Calu3 (cell line): ENCODE measurements at places on chromosomes 5 and 9.

GRCh38 chr9:134985451-134985850 is 67.7 kb upstream of the FCN1 start:
- DNase-seq: no peak

DNA sequence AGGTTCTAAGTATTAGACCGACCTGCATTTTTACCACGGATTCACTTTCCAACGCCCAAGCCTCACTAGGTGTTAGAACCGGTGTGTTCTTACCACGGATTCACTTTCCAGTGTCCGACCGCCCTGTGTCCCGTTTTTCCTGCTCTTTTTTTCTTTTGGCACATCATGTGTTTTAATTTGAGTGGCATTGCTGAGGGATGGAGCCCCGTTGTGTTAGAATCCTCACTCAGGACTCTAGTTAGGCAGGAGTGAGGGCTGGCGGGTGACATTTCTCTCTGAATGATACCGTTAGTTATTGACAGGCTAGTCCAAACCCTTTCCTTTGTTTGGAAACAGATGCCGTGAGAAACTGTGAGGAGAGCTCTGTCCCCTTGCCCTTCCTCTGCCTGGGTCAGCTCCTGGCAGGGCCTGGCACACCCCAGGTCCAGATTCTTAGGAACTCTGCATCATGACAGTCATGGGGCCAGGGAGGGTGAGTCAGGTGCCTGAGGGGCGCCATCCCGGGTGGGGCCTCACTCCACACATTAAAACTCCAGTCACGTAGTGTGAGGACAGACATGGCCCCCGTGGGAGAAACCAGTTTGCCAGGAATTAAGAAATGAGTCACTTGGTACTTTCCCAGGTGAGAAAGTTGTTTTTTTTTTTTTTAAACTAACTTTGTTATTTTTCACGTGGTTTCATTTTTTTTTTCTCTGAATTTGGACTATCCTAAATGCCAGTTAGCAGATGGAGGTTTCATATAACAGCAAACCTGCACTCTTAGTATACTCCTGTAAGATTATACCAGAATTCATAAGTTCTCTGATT is 15.8 kb downstream of the EXOC3 start:
- peak; percentile 68 for DNase-seq

DNA sequence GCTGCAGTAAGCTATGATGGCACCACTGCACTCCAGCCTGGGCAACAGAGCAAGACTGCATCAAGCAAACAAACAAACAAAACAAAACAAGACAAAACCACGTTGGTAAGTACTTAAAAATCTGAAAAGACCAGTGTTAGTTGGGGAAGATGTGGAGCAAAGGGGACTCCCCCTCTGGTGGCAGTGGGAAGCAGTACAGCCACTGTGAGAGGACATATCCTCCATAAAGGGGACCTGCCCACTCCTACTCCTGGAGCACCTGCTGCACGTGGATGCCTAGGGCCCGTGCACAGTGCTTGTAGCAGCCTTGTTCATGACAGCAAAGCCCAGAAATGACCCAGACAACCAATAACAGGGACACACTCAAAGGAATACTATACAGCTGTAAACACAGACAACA is 17.0 kb upstream of the IPPK start:
- no peak for DNase-seq

DNA sequence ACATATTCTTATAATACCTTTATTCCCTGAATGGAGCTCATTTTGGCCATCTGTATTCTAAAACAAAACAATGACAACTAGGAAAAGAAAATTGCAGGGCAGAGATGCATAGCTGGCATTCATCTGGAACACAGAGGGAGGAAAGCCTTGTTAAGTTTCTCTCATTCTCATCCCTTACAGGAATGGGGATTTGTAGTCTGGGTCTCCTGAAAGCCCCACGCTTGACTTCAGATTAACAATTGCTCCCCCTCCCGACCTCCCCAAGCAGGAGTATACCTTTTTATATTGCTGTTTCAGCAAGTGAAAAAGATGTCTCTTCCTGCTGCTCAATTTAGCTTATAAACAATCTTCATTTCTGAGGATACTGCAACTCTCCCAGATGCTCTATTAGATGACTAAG is 812.1 kb downstream of the EFNA5 start:
- no peak for DNase-seq

DNA sequence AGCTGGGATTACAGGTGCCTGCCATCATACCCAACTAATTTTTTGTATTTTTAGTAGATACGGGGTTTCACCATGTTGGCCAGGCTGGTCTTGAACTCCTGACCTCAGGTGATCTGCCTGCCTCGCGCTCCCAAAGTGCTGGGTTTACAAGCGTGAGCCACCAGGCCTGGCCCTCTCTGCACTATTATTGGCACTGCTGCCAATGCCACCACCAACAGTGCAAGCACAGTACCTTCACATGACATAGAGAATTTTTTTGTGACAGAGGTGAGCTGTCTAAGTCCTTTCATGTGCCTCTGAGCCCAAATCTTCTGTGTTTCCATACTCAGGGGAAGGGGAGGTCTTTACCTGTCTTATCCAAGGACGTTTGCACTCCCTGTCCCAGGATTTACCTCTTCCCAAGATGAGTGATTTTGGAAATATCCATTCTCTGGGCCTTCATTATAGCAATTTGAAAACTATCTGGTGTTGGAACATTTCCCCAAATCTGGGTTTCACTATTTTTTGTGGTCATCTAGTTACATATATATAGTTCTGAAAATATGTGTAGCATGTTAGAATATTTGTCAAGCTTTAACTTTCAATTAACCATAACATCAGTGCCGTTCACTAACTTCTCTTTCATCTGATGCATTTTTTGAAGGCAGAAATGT is 5.4 kb upstream of the CD180 start:
- DNase-seq: no peak

DNA sequence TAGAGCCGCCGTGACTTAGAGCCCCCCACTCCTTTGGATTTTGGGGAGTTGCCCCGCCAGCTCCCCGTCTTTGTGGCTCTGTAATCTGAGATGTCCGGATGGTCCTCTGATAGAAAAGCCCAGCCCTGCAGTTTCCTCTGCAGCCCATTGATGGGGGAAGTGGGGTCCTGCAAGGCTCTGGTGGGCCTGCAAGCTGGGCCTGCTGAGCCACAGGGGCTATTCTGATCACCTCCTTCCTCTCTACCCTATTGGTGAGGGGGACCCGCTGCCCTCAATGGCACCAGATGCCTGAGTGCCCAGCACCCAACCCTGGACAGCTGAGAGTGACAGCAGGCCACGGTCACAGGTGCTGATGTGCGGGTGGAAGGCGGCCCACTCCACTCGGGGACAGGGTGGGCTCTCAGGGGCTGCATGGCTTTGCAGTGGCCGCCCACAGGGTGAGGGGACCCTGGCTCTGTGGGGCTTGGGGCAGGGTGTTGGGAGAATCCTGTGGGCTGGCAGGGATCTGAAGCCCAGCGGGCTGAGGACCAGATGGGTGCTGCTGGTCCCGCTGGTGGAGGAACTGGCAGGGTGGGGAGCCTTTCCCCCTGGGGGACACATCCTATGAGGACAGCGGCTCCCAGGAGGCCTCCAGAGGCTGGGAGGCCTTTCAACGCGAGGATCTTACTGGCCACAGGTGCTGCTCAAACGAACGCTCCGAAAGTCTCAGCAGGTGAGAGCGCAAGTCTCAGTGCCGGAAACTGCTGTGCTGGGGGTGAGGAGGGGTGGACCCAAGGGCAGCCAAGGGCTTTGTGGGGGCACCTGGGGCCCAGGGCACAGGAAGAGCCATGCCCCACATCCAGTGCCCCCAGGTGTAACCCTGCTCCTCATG is 30.0 kb upstream of the LPCAT1 start:
- no peak for DNase-seq

DNA sequence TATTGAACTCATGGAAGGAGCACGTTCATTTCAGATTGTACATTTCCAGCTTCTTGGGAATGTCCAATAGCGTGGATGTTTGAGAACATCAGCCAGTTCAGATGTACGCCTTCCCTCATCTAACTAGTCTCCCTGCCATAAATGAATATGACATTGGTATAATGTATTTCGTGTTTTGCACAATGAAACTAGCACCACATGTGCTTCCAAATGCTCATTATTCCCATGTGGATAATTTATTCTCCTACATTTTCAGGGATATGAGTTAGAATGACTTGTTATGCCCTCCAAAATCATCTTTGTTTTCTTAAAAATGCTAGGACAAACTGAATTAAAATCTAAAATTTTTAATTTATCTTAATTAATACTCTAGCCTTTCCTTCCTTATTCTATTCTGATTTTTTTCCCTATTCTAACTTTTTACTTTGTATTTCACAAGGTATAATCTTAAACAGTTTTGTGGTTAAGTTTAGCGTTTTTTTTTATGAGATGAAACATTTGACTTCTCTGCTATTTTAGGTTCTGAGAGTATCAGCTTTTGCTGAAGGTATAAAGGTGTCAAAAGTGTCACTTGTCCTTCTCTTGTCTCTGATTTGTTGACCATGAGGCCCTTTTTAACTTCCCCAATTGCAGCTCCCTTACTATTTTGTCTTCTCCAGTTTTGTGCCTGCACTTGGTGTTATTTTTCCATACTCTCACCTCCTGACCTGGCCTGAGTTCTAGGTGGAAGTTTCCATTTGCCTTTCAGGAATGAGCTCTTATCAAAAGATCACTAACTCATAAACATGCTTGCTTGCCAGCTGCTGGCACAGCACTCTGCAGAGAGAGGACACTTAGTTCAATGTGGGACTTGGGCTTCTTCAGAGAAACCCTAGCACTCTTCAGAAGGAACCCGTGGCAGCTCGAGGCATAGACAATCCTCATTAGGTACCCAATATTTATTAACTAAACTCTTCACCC is 106.8 kb downstream of the FRMD3 start:
- DNase-seq: peak; percentile 5

- no peak for DNase-seq
Measured at GRCh38 chr5:89449392-89450148, 566.6 kb upstream of the MEF2C start.

DNA sequence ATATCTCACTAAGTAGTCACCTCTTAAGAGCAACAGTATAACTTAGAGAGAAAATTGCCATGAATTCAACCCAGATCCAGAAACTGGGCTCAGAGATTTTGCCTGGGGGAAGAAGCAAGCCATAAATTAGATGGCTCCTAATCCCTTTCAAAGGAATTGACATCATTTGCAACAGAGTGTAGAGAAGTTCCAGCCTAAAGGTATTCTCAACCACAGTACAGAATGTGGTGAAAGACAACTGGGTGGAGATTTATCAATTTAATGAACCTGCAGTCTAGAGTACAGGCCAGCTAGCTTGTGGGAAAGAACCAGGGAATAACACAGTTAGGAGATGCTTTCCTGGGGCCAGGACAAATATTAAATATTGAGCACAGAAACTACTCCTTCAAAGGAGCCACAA is 39.6 kb downstream of the CDKL3 start:
- DNase-seq: no peak

GRCh38 chr9:93541005-93541404 is 35.4 kb upstream of the PHF2 start:
- no peak for DNase-seq

DNA sequence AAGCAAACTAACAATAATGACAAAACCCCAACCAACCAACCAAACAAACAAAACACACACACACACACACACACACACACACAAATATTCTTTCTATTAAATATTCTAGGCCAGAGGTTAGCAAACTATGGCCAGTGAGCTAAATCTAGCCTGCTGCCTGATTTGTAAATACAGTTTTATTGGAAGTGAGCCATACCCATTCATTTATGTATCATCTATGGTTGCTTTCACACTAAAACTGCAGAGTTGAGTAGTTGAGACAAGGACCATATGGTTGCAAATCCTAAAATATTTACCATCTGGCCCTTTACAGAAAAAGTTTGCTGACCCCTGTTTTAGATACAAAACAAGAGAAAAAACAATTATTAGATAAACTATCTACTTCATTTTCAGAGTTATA is 620.5 kb upstream of the SEMA6A start:
- DNase-seq: no peak

GRCh38 chr5:34058532-34058931 is 15.5 kb upstream of the C1QTNF3 start:
- no peak for DNase-seq

- DNase-seq: no peak
Measured at GRCh38 chr9:3477236-3477834, 48.5 kb downstream of the RFX3 start.

DNA sequence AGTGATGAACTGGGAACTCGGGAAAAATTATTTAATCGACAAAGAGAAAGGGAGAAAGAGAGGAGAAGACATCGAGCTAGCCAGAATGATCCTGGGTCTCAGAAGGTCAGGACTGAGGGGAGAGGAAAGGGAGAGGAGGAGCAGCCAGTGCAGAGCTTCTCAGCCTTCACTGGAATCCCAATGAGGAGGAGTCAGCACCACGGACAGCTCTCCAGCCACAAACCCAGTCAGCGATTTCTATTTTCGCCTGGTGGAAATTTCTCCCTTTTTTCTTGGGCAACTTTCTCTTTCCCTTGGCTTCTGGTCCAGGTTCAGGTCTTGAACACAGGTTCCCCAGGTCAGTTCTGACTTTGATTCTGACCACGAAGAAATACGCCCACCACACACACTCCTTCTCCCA is 1.6 kb upstream of the BRINP1 start:
- no peak for DNase-seq

GRCh38 chr5:152188251-152188650 is 216.8 kb downstream of the NMUR2 start:
- DNase-seq: no peak

GRCh38 chr9:37619806-37620205 is 27.4 kb upstream of the TOMM5 start:
- DNase-seq: no peak

DNA sequence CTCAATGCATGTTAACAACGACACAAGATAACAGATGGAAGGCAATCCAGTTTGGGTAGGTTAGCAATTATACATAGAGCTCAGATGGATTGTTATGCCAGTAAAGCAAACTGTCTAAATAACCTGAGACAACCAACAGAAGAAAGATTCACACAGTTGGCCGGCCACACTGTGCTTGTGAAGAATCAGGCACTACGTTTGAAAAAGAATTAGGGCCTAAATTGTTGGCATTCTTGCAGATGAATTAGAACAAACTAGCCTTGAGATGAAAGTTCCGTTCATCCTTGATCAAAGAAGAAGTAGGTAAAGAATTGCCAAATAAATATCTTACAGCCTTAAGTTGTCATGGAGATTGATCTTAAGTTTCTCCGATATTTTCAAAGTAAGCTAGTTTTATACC is 210.6 kb downstream of the CDH18 start:
- no peak for DNase-seq
